ENCODE measurements at places on chromosomes 12 and 14. TPM values are rescaled to one million over a fixed set of nuclear protein-coding genes. Genes with fewer than 3 reads are reported as not detected.

The GATC gene
- total RNA-seq: 20.5 TPM

The HNRNPC gene
- 458 TPM for total RNA-seq

The SLC24A4 gene
- total RNA-seq: not detected

The MMP17 gene
- total RNA-seq: 5.6 TPM

The MUCL1 gene
- not detected for total RNA-seq

The C12orf75 gene
- total RNA-seq: 31.7 TPM

The LMNTD1 gene
- not detected for total RNA-seq

The DAO gene
- not detected for total RNA-seq

The NKX2-1 gene
- not detected for total RNA-seq

The C3AR1 gene
- not detected for total RNA-seq

The SERPINA10 gene
- not detected for total RNA-seq

The MYO1A gene
- 0.09 TPM for total RNA-seq

The ERBB3 gene
- total RNA-seq: 1.5 TPM

The HSPB8 gene
- 7.7 TPM for total RNA-seq

The TEX22 gene
- 1.5 TPM for total RNA-seq

The CDH24 gene
- 2.4 TPM for total RNA-seq

The CLEC4C gene
- total RNA-seq: not detected

The RNASE3 gene
- total RNA-seq: not detected

The CLEC2A gene
- not detected for total RNA-seq

The KRT85 gene
- not detected for total RNA-seq

The TAS2R10 gene
- not detected for total RNA-seq

The HCAR1 gene
- 2.2 TPM for total RNA-seq

The B4GALNT1 gene
- total RNA-seq: 6.9 TPM

The LALBA gene
- total RNA-seq: not detected

The FGD6 gene
- 12.5 TPM for total RNA-seq

The ABCD2 gene
- 0.25 TPM for total RNA-seq

The GLI1 gene
- 1.1 TPM for total RNA-seq

The ASCL1 gene
- not detected for total RNA-seq

The SERPINA9 gene
- not detected for total RNA-seq

The KCNA5 gene
- not detected for total RNA-seq

The HOXC6 gene
- total RNA-seq: 0.09 TPM

The PTCSC3 gene
- total RNA-seq: not detected

The USP44 gene
- 1.8 TPM for total RNA-seq

The ESYT1 gene
- total RNA-seq: 207 TPM

The TAS2R31 gene
- 13.6 TPM for total RNA-seq

The TIMELESS gene
- total RNA-seq: 15.9 TPM

The P2RX7 gene
- total RNA-seq: 0.18 TPM

The PPP1R1A gene
- not detected for total RNA-seq

The HOXC13 gene
- not detected for total RNA-seq

The GZMB gene
- not detected for total RNA-seq

All from fibroblast of the aortic adventitia (primary cell).